Heart right ventricle (tissue), 16 donors: ENCODE measurements at places on chromosomes 4 and X. TPM values are rescaled to one million over a fixed set of nuclear protein-coding genes. Genes with fewer than 3 reads are reported as not detected.
A peak's percentile ranks its signal among the peaks of the same experiment; 100 is the strongest.

The DDIT4L gene
- polyA plus RNA-seq, result 0.59 TPM

The DUSP21 gene
- polyA plus RNA-seq, result not detected

The BOD1L1 gene
- polyA plus RNA-seq, result 15.4 TPM

The CLIC2 gene
- polyA plus RNA-seq, result 9.4 TPM

The ARHGEF6 gene
- 15.3 TPM for polyA plus RNA-seq

The TGIF2LX gene
- polyA plus RNA-seq, result not detected

The TCEAL2 gene
- 0.09 TPM for polyA plus RNA-seq

DNA sequence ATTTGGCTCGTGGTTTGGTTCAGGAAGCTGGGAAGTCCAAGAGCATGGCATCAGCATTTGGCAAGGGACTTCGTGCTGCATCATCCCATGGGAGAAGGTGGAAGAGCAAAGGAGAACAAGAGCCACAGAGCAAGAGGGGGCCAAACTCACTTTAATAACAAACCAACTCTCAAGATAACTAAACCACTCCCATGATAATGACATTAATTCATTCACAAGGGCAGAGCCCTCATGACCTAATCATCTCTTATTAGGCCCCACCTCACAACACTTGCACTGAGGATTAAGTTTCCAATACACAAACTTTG is 113.4 kb upstream of the ATXN3L start:
- no peak overlapping the region for H3K27ac ChIP-seq
- H3K4me3 ChIP-seq, result no peak overlapping the region
- DNase-seq, result no peak

- DNase-seq, result no peak
- H3K36me3 ChIP-seq, result no peaks in the 10 kb centered on the region
- H3K27me3 ChIP-seq, result no peaks in the 10 kb centered on the region
- no peaks in the 10 kb centered on the region for H3K4me1 ChIP-seq
Measured at GRCh38 chrX:150366951-150367545, 3.9 kb downstream of the MAMLD1 start.

DNA sequence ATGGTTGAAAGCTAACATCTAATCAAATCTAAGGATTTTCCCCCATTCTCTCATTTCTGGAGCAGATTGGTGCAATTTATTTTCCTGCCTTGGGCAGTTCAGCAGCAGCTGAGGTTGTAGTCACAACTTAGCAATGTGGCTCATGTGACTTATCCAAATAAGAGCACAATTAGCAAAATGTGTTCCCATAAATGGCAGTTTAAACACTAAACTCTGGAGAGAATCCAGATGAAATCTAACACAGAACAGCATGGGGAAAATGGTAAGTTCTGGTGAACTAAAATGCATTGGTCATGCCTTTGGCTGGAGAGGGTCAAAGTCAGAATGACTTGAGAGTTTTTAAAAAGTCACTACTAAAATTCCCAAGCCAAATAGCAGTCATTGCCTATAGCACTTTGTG is 422.6 kb upstream of the DIPK2B start:
- H3K27ac ChIP-seq, result no peak overlapping the region
- no peak for DNase-seq
- H3K27me3 ChIP-seq, result no peaks in the 10 kb centered on the region
- no peaks in the 10 kb centered on the region for H3K4me1 ChIP-seq
- H3K4me3 ChIP-seq, result no peak overlapping the region

DNA sequence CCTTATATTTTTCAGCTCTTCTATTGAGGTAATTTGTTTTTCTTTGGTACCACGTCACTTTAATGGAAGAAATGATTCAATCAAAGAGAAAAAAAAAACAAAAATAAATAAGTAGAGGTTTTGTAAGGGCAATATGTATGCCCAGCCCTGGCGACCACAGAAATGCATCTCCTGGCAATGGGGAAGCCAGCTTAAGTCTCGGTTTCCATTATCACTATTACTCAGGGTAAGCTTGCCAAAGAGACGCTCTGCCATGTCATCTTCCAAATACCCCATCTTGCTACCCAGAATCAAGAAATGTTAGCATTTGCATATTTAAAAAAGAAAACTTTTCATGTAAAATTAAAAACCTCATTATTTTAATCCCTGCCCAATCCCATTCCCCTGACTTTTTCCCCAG is 68.8 kb downstream of the FAM47C start:
- no peak for DNase-seq
- H3K27ac ChIP-seq, result no peak overlapping the region
- no peaks in the 10 kb centered on the region for H3K4me1 ChIP-seq
- no peak overlapping the region for H3K4me3 ChIP-seq

- no peak for DNase-seq
- no peak overlapping the region for H3K4me3 ChIP-seq
- no peak overlapping the region for H3K27ac ChIP-seq
Measured at GRCh38 chr4:102174719-102175189, 170.5 kb downstream of the SLC39A8 start.

DNA sequence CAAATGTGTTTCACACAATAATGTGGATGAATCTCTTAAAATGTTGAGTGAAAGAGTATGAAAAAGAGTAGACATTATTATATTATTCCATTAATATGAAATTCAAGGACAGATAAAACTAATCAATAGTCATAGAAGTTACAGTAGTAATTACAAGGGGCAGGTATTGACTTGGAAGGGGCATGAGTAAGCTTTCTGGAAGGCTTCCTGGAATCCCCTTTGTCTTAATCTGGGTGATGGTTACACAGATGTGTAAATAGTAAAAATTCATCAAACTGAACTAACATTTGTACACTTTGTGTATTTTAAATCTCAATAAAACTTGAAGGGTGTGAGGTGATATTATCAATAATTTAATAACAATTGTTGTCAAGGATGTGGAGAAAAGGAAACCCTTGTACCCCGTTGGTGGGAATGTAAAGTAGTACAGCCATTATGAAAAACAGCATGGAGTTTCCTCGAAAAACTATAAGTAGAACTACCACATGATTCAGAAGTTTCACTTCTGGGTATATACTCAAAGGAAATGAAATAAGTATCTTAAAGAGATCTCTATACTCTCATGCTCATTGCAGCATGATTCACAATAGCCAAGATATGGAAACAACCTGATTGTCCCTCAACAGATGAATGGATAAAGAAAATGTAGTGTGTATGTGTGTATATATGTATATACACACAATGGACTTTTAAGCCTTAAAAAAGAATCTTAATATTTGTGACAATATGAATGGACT is 96.9 kb upstream of the MID1IP1 start:
- no peak overlapping the region for H3K27ac ChIP-seq
- no peak overlapping the region for H3K4me3 ChIP-seq
- no peaks in the 10 kb centered on the region for H3K36me3 ChIP-seq
- no peak for DNase-seq

GRCh38 chrX:109751698-109752097 is 18.6 kb upstream of the ACSL4 start:
- no peak overlapping the region for H3K4me3 ChIP-seq
- H3K36me3 ChIP-seq, result no peaks in the 10 kb centered on the region
- H3K27ac ChIP-seq, result no peak overlapping the region
- no peaks in the 10 kb centered on the region for H3K4me1 ChIP-seq
- H3K27me3 ChIP-seq, result no peaks in the 10 kb centered on the region

- no peaks in the 10 kb centered on the region for H3K4me1 ChIP-seq
- peak overlapping the region; percentile 63 for H3K27ac ChIP-seq
- H3K36me3 ChIP-seq, result no peaks in the 10 kb centered on the region
- no peaks in the 10 kb centered on the region for H3K27me3 ChIP-seq
- DNase-seq, result no peak
Measured at GRCh38 chr4:149914119-149915115, 98.8 kb upstream of the IQCM start.

GRCh38 chrX:151776181-151776731 is 41.7 kb downstream of the CNGA2 start:
- H3K27ac ChIP-seq, result no peak overlapping the region
- H3K36me3 ChIP-seq, result no peaks in the 10 kb centered on the region

GRCh38 chr4:7434766-7435150 is at the start of gene PSAPL1:
TSS of gene PSAPL1 (minus strand) at chr4:7434930. CDS start at chr4:7434879, 51 bp downstream.
- no peaks in the 10 kb centered on the region for H3K27me3 ChIP-seq
- no peak within 1 kb of the TSS for H3K4me3 ChIP-seq
- H3K4me1 ChIP-seq, result no peaks in the 10 kb centered on the region

- no peak overlapping the region for H3K27ac ChIP-seq
- H3K36me3 ChIP-seq, result no peaks in the 10 kb centered on the region
- peaks cover 5% of the 10 kb centered on the region for H3K27me3 ChIP-seq
- H3K4me3 ChIP-seq, result no peak overlapping the region
Measured at GRCh38 chr4:114782415-114783214, 184.0 kb downstream of the UGT8 start.

GRCh38 chr4:4574792-4575191 is 32.9 kb upstream of the STX18 start:
- no peaks in the 10 kb centered on the region for H3K27me3 ChIP-seq
- H3K4me3 ChIP-seq, result peak overlapping the region; percentile 73
- peak; percentile 50 for DNase-seq
- no peaks in the 10 kb centered on the region for H3K4me1 ChIP-seq
- H3K36me3 ChIP-seq, result no peaks in the 10 kb centered on the region

DNA sequence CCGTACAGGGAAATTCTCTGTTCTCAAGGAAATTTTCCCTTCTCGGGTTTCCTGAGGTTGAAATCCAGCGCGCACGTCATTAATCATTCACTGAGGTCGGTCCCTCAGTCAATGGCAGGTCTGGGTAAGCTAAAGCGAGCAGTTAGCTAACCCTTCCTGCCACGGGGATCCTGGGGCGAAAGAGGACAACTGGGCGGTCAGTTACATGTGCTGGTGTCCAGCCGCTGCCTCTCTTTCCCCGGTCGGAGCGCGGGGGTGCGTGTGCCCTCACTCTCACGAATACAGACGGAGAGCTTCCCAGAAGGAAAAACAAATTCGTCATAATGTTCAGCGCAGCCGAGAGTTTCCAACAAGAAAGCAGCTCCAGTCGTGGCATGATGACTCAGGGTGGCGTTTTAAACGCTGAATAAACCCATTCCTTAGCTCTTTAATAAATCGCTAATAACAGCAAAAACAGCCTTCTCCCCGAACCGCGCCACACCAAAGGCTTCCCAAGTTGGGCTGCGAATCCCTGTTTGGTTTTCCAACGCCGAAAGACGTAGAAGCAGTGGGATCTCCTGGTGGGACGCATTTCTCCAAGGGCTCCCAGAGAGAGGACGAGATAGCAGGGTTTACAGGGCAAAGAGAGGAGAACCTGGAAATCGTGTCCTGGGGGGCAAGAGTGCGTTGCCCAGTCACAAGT is 752 bp upstream of the FGF5 start:
- no peaks in the 10 kb centered on the region for H3K36me3 ChIP-seq
- DNase-seq, result no peak
- H3K27me3 ChIP-seq, result peaks cover 81% of the 10 kb centered on the region
- peaks cover 21% of the 10 kb centered on the region for H3K4me1 ChIP-seq
- peak overlapping the region; percentile 12 for H3K4me3 ChIP-seq
- H3K27ac ChIP-seq, result no peak overlapping the region

DNA sequence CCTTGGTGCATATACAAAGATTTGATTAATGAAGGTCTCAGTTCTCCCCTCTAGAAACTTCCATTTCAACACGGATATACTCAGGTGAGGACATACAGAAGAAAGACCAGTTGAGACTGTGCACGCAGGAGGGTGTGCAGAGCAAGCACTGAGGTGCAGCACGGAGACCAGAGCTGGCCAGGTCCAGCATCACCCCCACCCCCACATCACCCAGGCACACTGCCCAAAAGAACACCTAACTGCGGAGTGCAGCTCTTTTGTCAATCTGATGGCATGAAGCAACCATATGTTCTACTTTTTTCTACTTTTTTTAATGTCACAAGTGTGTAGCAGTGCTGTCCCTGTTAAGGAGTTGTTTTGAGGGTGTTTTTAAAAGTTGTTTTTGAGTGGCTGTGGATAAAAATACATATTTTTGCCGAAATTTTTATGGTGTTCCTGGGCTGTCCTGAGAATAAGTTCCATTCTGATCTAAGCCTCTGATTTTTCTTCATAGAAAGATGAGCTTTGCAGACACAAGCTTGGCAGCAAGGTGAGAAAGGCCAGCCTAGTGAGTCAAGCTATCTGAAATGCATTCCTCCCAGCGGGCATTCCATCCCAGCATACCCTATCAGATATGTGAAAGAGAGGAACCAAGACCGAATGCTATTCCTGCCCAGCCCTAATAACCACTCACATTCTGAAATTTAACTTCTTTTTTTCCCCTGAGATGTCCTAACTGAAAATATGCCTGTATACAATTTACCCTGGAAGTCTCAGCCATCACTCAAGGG is 173.7 kb downstream of the PTTG2 start:
- no peak overlapping the region for H3K27ac ChIP-seq
- no peak for DNase-seq
- no peak overlapping the region for H3K4me3 ChIP-seq
- H3K36me3 ChIP-seq, result peaks cover 77% of the 10 kb centered on the region

DNA sequence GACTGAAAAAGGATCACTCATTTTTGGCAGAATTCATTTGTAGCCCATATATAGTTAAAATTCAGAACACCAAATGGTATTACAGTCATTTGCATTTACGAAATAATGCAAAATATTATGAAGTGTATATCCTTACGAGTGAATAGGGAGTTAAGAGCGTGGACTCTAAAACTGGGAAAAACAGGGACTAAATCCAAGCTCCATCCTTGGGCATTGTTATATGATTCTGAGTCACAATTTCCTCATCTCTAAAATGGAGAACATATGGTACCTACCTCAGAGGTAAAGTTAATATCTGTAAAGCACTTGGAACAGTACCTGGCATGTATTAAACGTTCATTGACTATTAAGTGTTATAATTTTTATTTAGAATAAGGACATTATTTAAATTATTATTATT is 106.3 kb downstream of the ZAR1 start:
- peaks cover 21% of the 10 kb centered on the region for H3K4me1 ChIP-seq
- peaks cover 57% of the 10 kb centered on the region for H3K36me3 ChIP-seq
- H3K4me3 ChIP-seq, result no peak overlapping the region

- no peaks in the 10 kb centered on the region for H3K36me3 ChIP-seq
- H3K4me1 ChIP-seq, result peaks cover 6% of the 10 kb centered on the region
- DNase-seq, result no peak
- no peaks in the 10 kb centered on the region for H3K27me3 ChIP-seq
Measured at GRCh38 chr4:151614561-151614960, 146.2 kb downstream of the GATB start.

DNA sequence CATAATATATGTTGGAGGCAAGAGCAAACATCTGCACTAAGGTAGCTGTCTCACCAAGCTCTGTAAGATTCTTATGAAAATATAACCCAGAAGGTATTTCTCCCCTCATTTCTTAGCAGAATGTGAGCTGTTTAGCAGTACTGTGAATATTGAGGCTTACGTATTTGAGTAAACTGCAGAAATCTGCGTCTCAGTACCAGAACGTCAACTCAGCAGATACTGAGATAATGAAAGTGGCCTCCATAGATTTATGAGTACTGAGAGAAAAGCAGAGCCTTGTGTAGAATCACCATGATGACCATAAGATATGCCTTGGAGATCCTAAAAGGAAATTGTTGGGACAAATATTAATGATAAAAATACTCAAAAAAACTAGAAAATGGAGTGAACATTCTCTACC is 296.7 kb upstream of the TECRL start:
- DNase-seq, result no peak
- no peaks in the 10 kb centered on the region for H3K36me3 ChIP-seq
- no peak overlapping the region for H3K27ac ChIP-seq
- no peaks in the 10 kb centered on the region for H3K4me1 ChIP-seq
- no peak overlapping the region for H3K4me3 ChIP-seq
- no peaks in the 10 kb centered on the region for H3K27me3 ChIP-seq

DNA sequence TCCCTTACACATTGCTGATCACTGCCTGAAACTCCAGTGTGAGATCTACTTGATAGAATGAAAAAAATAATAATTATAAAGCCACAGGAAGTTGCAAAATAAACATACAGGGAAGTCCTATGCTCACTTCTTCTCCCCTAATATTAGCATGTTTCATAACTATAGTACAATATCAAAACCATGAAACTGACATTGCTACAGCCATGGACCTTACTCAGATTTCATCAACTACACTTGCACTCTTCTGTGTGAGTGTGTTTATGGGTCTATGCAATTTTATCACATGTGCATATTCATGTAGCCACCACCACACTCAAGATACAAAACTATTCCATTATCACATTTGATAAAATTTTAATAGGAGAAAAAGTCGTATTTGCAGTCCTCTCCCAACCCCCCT is 57.3 kb downstream of the SPINK2 start:
- H3K4me3 ChIP-seq, result no peak overlapping the region
- no peaks in the 10 kb centered on the region for H3K27me3 ChIP-seq
- no peaks in the 10 kb centered on the region for H3K4me1 ChIP-seq
- no peaks in the 10 kb centered on the region for H3K36me3 ChIP-seq
